ENCODE measurements at places on chromosomes 5 and 9. TPM values are rescaled to one million over a fixed set of nuclear protein-coding genes. Genes with fewer than 3 reads are reported as not detected.

PDLIM7 gene
- 19.7 TPM for total RNA-seq

ABO gene
- total RNA-seq = 77.7 TPM

BHMT2 gene
- 0.90 TPM for total RNA-seq

PRKACG gene
- not detected for total RNA-seq

- H3K27ac ChIP-seq = no peak overlapping the region
- no peak for DNase-seq
- H3K4me1 ChIP-seq = peaks cover 3% of the 10 kb centered on the region
- H3K4me3 ChIP-seq = no peak overlapping the region
Measured at GRCh38 chr5:160641405-160641804, 210.6 kb downstream of the ATP10B start.

DNA sequence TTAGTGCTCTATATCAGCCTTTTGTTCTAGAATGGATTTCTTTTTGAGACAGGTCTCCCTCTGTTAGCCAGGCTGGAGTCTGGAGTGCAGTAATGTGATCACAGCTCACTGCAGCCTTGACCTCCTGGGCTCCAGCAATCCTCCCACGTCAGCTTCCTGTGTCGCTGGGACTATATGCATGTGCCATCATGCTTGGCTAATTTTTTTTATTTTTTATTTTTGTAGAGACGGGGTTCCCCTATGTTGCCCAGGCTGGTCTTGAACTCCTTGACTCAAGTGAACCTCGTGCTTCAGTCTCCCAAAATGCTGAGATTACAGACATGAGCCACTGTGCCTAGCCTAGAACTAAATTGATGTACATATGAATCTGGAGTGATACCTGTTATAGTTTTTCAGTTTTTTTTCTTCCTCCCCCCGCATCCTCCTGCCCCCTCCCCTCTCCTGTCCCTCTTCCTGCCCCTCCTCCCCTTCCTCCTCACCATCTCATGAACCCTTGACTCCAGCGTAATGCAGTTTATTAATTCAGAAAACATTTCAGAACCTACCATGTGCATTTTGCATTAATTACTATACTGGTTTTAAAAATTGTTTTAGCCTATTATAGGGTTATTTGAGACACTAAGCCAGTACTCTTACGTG lies 37.4 kb upstream of the TNFAIP8 start:
- H3K4me3 ChIP-seq = no peak overlapping the region
- no peak overlapping the region for H3K27ac ChIP-seq
- DNase-seq = no peak

GRCh38 chr9:96061293-96061987 lies 185.9 kb downstream of the ERCC6L2 start:
- no peak for DNase-seq
- no peaks in the 10 kb centered on the region for H3K36me3 ChIP-seq
- no peaks in the 10 kb centered on the region for H3K4me1 ChIP-seq
- no peaks in the 10 kb centered on the region for H3K27me3 ChIP-seq
- H3K4me3 ChIP-seq = no peak overlapping the region

GRCh38 chr5:100818340-100818739 lies 84.7 kb downstream of the ST8SIA4 start:
- H3K4me1 ChIP-seq = no peaks in the 10 kb centered on the region
- DNase-seq = no peak
- no peaks in the 10 kb centered on the region for H3K36me3 ChIP-seq
- H3K27ac ChIP-seq = no peak overlapping the region
- no peaks in the 10 kb centered on the region for H3K27me3 ChIP-seq
- H3K4me3 ChIP-seq = no peak overlapping the region

DNA sequence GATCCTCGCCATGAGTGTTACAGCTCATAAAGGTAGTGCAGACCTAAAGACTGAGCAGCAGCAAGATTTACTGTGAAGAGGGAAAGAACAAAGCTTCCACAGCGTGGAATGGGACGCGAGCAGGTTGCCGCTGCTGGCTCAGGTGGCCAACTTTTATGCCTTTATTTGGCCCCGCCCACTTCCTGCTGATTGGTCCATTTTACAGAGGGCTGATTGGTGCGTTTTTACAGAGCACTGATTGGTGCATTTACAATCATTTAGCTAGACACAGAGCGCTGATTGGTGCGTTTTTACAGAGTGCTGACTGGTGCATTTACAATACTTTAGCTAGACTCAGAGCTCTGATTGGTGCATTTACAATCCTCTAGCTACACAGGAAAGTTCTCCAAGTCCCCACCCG lies 13.9 kb downstream of the PLK2 start:
- no peaks in the 10 kb centered on the region for H3K27me3 ChIP-seq
- no peak overlapping the region for H3K4me3 ChIP-seq
- no peak for DNase-seq
- H3K27ac ChIP-seq = no peak overlapping the region

DNA sequence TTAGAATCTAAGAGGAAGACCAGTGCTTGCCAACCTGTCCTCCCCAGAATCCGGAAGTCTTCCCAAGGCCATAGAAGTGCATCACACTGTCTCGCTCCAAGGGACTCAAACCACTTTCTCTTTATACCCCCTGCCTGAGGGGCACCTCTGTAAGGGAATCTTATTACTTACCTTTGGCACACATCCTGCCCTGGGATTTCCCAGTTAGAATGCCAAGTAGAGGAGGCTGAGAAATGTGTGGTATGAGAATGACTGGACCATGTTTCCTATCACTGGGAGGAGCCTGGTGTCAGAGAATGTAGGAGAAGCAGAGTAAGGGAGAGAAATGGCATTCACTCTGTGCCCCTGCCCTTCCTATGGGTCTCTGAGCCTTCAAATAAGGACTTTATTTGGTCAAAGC lies 85.8 kb downstream of the AOPEP start:
- H3K4me3 ChIP-seq = no peak overlapping the region
- DNase-seq = no peak
- H3K27me3 ChIP-seq = no peaks in the 10 kb centered on the region
- no peaks in the 10 kb centered on the region for H3K36me3 ChIP-seq
- no peaks in the 10 kb centered on the region for H3K4me1 ChIP-seq

Measured in colonic mucosa (tissue), 4 donors.